ENCODE measurements at places on chromosomes 3 and 15.

GRCh38 chr15:37872661-37873060, 61.8 kb upstream of the TMCO5A start:
- DNase-seq = no peak

DNA sequence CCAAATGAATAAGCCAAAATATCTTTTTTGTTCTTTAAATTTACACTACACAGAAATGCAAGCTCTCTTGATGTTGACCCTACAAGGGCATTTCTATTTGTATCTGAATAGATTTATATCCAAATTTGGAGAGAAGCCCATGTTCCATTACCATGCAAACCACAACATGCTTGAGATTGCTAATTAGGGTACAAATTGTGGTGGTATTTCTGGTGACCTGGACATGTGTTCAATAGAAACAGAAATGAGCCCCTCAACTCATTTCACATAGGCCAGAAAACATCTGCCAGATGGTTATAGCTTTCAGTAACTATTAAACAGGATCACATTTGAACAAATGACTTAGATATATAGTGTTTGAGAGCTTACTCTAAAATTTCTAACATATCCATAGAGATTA, 23.5 kb upstream of the PLSCR5 start:
- no peak for DNase-seq

- DNase-seq = no peak
Measured at GRCh38 chr15:72920551-72920950, 131.7 kb upstream of the NEO1 start.

GRCh38 chr3:176951586-176952292, 245.5 kb downstream of the TBL1XR1 start:
- no peak for DNase-seq

- DNase-seq = no peak
Measured at GRCh38 chr3:3127432-3128010, 781 bp downstream of the TRNT1 start.

DNA sequence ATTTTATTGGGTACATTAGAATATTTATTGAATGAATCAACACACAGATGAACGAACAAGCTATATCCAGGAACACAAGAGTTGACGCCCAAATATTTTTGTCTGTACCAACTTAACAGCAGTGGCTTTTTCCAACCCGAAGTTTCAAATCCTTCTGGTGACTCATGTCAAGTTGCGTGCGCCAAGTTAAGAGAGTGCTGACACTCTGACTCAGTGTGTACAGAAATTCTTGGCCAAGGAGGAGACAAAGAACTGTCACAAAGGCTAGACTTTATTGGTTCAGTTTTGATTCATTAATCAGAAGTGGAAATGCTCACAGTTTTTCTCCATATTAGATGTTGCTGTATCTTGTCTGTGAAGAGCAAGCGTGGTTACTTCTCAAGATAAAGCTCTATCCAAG, 59.6 kb upstream of the TSC22D2 start:
- peak; percentile 95 for DNase-seq

- DNase-seq = peak; percentile 82
Measured at GRCh38 chr3:42376344-42376798, 34.0 kb downstream of the LYZL4 start.
